ENCODE measurements at places on chromosomes 12 and 14. TPM values are rescaled to one million over a fixed set of nuclear protein-coding genes. Genes with fewer than 3 reads are reported as not detected.

The AP1G2 gene
- total RNA-seq: 35.5 TPM

The LAG3 gene
- total RNA-seq: not detected

The C1QL4 gene
- 3.8 TPM for total RNA-seq

The ACSM4 gene
- not detected for total RNA-seq

The BDKRB1 gene
- 0.28 TPM for total RNA-seq
